ENCODE measurements at places on chromosomes 5 and 9. TPM values are rescaled to one million over a fixed set of nuclear protein-coding genes. Genes with fewer than 3 reads are reported as not detected.
A peak's percentile ranks its signal among the peaks of the same experiment; 100 is the strongest.

The CCDC183 gene
- total RNA-seq = not detected

The RASGRF2 gene
- total RNA-seq = not detected

The CCDC192 gene
- not detected for total RNA-seq

The CARTPT gene
- not detected for total RNA-seq

DNA sequence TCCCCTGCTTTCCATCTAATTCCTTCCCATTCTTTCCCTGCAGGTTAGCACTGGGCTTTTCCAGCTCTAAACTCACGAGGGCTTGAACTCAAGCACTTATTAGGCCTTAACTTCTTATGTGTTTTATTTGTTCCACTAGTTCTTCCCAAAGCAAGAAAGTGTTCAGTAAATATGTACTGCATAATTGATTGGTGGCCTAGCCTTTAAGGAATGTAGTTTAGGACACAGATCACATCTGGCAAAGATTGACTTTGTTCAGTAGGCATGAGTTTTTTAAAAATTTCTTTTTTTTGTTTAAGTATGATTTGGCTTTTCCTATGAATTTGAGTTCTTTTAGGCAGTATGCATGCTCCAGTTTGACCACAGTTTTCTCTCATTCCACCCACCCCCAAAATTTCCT is 285.2 kb downstream of the NPR3 start:
- no peak for DNase-seq

- DNase-seq = peak; percentile 73
These were observed 98.7 kb downstream of the RAPGEF6 start for GRCh38 chr5:131536211-131536826.

- no peak for DNase-seq
These were observed 110.4 kb upstream of the FAM174A start for GRCh38 chr5:100424787-100425186.

- DNase-seq = no peak
These were observed 110.3 kb downstream of the ARRDC3 start for GRCh38 chr5:91272858-91273257.

DNA sequence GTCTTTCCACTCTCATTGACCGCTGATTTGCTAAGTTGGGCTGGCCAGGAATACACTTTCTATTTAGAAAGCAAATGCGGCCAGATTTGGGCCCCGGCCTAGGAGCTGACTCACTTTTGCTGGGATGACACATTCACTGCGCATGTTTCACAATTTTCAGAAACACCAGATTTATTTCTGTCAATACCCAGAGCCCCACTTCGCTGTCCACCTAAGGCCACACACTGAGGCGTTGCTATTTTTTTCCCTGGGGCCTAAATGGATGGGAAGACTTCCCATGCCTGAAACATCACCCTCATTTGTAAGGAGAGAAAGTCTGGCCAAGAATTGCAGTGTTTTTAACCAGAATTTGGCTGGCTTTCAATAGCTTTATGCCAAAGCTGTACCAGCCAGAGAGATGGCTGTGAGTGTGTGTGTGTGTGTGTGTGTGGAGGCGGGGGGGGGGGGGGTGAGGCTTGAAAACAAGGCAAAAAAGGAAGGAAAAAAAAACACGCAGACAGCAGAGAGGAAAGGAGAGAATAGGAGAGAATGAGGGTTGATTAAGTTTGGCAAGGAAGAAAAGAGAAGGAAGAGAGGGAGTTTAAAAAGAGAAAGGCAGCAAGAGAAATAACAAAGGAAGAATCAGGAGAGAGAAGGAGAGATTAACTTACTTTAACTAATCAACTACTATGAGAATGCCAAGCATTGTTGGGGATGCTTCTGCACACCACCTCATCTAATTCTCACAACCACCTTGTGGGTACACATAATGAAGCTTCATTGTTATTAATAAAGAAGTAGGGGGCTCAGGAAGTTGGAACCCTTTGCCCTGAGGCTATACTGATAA is 261.4 kb upstream of the KLF4 start:
- DNase-seq = peak; percentile 78

- DNase-seq = peak; percentile 71
These were observed 5.5 kb upstream of the LTC4S start for GRCh38 chr5:179788193-179788854.

- DNase-seq = peak; percentile 32
These were observed 689 bp downstream of the AK3 start for GRCh38 chr9:4740388-4740637.

DNA sequence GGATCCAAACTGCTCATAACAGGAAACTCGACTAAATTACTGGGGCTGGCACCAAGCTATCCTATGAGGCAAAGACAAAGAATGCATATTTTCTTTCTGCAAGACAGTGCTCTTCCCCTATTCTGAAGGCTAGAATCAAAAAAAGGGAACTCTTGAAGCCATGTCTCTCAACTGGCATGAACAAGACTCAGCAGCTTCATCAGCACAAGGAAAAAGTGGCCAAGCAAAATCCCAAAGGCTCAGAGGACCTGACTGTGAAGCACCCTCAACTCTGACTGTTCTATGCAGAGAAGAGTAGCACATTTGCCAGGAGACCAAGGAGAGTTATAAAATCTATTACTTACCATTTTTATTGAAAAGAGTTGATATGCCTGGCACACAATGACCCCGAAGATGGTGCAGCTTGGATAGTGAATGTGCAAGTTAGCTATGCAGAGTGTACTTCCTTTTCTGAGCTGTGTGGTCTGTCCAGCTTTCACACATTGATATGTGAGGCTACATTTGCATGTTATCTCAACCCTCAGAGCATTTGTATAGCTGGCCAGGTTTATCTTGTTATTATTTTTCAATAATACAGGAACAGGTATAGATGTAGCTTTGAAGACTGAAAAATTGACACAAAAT is 51.0 kb upstream of the FYB1 start:
- DNase-seq = no peak

GRCh38 chr5:171612749-171613148 is 172.9 kb upstream of the SMIM23 start:
- DNase-seq = no peak

DNA sequence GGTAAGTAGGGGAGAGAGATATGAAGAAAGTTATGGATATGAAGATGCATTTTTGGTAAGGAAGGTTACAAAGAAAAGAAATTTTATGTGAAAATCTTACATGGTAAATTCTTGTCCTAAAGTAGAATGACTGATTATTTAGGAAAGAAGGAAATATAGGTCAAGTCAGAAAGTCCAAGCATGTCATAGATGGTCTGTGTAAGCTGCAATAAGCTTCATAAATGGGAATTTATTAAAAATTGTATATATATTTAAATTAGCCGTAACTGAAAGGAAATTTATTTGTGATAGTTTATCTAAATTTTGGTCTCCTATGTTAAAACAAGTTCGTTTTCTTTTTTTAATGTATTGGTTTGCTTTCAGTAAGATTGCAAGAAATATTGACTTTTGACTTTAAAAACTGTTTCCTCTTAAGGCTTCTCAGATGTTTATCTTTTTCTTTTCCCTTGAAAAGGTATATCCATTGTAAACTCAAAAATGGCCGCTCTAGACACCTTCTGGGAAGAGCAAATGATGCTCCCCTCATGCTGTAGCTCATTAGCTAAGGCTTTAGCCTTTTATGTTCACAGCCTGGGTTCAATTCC is 46.8 kb upstream of the HAPLN1 start:
- DNase-seq = no peak

- DNase-seq = no peak
These were observed 18.9 kb upstream of the RASEF start for GRCh38 chr9:83081846-83082245.

DNA sequence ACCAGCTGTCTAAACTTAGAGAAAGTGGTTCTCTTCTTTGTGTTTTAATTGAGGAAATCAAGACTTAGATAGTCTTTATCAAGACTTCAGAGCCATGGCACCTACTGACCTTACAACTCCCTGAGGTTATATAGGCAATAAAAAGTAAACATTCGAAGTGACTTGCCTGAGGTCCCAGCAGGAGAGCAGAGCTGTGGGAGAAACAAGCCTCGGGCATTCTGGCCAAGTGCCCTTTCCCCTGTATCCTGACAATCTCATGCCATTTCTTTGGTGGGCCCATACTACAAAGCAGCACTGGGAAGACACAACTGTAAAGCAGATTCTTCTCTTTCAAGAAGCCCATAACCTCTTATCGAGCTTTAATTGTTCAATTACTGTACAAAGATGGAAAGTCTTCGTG is 23.1 kb downstream of the FREM1 start:
- DNase-seq = no peak

GRCh38 chr5:123098767-123099513 is 9.9 kb downstream of the PRDM6 start:
- no peak for DNase-seq

GRCh38 chr9:124191691-124192395 is 65.9 kb upstream of the NEK6 start:
- DNase-seq = no peak

- DNase-seq = no peak
These were observed 41.4 kb upstream of the SLCO6A1 start for GRCh38 chr5:102539996-102540728.

DNA sequence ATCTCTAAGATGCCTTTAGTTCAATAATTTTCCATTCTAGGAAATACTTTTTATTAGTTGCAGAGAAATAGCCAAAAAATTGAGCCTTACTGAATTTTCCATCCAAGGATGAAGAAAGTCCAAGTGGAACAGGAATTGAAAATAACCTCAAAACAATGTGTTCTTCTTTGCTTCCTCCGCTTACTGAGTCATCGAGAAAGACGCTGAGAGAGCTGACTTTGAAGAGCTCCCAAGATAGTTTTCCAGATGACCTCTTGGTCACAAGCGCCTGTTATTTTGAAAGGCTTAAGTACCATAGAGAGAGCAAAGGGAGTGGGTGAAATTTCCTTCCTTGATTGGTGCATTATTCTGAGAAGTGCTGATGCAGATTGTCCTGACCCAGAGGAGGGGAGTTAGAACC is 253.5 kb upstream of the ATP10B start:
- no peak for DNase-seq

DNA sequence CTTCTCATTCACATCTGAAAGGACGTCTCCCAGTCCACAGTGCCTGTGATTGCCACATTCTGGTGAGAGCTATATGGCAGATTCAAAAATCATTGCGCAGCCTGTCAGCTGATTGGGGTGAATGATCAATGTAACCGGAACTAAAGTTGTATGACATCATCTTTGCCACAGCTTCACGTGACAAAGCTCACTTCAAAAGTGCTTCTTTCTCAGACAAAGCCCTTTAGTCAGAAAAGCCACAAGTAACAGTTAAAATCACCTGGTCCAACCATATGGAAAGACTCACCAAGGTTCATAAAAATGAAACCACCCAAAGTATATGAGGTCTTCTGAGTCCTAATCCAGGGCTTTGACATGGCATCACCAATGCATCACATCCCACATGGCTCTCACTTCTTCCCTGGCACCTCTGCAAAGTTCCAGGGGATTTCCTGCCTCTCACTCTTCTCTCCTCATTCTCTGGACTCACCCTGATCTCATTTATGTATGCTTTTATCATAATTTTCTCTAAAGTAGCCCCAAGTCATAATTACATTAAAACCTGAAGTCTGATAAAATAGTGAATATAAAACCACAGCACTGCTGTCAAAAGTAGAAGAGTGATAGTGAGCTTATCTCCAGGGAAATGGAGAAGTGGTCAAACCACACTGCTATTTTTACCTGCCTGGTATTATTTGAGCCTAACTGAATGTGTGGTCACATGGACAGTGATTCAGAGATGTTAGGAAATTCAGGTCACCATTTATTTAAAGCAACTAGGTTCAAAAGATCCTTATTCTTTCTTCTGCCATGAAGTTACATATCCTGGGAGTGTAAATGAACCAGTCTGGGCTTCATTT is 193.1 kb upstream of the PTGER4 start:
- DNase-seq = no peak

Measured in G401 (cell line).